ENCODE measurements at places on chromosomes 2 and 18.

GRCh38 chr2:168529054-168529833, 73.2 kb downstream of the CERS6 start:
- DNase-seq, result no peak

- DNase-seq, result no peak
These were observed 595 bp upstream of the HDHD2 start for GRCh38 chr18:47150824-47151366.

DNA sequence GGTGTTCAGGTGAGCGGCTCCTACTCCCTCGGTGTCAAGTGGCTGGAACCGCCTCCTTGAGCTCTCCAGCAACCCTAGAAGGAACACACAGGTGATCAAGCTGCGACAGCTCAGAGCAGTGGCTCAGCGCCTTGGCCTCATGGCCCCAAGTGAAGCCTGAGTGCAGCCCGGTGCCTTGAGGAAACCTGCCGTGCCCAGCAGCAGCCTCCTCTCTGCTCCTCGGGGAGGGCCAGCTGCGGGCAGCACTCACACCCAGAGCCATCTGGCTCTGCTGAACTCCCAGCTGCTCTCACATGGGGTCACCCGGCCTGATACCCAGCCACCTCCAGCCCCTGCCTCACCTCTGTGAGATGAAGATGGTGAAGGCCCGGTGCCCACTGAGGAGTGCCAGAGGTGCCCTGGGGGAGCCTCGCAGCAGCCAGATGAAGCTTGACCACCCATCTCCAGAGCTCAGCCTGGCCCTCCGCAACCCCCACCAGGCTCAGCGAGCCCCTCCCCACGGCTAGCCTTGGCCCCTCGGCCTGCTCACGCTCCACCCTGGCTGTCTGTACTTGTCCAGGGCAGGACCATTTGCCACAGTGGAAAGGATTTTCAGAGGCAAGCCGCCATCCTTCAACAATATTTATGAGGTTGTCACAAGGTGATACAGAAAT, 70.6 kb upstream of the RAB6C start:
- no peak for DNase-seq

DNA sequence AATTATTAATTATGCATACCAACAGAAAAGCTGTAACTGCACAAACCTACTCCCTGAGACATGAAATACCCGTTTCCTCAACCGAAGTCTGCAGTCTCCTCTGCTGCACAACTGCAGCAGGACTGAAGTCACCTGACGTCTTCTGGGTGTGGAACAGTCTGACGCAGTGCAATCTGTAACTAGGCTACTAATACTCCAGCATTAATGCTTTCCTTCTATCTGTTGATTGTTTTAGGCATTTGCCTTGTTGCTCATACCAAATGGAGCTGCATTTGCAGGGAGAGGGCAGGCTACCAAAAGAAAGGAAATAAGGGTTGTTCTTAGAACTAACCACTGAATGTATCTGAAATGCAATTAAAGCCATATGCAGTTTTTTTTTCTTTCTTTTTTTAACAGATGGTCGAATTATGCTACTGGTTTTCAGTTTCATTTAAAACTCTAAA, 40.1 kb downstream of the RTN4 start:
- no peak for DNase-seq

DNA sequence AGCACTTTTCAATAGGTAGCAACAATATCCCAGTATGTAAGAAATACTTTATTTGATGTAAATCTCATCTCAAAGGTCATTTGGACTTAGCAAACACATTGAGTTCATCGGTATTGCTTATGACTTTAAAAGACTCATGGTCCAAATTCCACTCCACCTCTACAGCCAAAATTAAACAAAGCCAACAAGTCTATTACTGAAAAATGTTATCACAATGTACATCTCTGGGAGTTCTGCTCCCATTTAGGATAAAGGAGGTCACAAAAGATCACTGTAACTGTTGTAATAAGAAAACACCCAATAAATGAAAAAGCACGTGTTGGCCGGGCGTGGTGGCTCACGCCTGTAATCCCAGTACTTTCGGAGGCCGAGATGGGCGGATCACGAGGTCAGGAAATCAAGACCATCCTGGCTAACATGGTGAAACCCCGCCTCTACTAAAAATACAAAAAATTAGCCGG, 50.0 kb downstream of the ESCO1 start:
- no peak for DNase-seq

DNA sequence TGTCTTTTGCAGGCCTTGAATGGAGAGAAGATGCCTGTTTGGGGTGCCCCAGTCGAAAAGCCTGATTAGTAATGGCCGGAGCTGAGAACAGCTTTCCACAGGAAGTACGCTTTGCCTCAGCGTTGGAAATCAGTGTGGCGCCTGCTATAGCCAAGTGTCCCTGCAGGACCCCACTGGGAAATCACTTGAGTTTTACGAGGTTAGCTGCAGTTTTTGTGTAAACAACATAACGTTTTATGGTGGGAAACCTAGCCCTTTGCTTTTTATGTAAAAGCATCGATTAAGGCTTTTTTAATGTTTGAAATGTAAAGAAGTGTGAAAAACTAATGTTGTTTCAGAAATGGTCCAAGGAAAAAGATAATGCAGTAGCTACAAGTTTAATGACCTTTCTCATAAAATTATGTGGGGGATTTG, 234.2 kb downstream of the TTC32 start:
- DNase-seq, result no peak
